A549 (cell line): ENCODE measurements at places on chromosomes 5 and 9.

DNA sequence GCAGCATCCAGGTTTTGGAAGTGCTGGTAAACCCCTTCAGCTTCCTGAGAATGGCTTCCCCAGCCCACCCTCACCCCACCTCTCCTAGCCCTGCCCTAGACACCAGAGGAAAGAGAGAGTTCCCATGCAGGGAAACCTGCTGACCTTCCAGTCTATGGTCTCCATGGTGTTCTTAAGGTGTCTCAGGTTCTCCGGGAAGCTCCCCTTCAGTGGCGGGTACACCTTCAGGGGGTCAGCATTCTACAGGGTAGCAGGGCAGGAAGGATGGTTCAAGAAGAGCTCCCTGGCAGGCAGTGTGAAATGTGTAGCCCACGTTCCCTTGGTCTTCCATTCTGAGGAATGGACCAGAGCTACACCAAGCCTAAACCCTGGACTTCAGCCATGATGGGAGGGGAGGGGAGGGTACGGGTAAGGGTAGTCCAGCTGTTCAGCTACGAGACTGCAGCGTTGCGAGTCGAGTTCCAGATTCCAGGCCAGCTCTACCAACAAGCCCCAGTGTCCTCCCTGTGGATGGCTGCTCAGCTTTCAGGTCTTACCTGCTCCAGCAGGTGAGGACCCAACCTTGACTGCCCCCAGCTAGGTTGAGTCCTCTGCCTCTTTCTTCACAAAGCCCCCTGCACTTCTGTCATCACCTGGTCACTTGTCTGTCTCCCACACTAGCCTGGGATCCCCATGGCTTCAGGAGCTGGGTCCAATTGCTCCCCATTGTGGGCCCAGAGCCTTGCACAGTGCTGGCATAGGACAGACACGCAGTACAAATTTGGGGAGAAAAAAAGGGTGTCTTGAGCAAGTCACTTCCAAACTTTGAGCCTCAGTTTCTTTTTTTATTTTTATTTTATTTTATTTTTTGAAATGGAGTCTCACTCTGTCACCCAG is 7.5 kb downstream of the CD74 start:
- no peak for DNase-seq

DNA sequence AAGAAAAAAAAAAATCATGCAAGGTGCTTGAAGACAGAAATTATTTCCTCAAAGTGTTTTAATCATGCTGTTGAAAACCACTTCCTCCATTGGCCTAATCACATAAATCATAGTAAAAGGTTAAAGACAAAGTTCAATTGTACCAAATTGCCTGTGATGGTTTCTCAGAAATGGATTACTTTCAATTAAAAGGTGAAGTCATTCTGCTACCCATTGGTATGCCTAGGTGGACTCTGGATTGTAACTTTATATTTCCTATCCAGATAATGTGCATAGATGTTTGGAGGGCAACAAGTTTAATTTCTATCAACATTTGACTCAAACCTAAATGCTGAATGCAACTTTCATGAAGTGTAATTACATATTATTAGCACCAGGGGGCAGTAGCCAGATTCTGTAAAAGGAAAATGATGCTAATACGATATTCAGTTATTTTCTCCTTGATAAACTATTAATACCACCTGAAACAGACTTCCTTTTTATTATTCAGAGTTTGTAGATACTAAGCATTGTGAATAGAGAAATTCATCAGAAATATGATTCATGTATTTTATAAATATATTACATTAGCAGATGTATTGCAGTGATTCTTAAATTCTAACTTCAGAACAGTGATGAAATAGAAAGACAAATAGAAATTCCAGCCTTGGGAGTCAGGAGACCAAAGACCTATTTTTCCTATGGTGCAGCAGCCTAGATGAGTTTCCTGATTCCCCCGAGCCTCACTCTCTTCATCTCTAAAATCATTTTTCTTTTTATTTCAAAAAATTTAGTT is 148.2 kb downstream of the CAAP1 start:
- DNase-seq: peak; percentile 45

DNA sequence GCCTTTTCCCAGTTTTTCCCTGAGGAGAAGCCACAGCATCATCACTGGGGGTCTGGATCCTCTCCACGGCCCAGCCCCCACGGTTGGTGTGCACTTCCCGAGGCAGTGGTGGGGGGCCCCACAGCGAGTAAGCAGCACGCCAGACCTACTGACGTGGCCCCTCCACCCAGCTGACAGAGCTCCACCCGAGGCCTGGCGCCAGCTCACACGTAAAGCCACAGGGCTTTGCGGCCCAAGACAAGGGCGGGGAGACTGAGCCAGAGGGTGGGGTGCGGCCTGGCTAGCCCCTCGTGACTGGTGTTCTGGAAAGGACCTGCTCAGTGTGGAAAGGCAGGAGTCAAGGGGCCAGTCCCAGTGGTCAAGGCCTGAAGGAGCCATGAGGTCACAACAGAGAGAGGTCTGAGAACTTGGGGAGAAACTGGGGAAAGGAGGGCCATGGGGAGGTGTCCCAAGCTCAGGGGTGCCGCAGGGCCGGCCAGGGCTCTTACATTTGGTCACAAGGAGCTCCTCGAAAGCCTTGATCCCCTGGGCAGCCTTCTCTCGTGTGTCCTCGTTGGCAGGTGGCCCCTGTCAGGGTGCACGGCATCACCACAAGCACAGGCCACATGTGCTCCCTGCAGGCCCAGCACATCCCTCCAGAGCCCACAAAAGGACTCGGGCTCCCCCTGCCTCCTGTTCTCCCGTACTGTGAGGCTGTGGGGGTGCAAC is 5.5 kb downstream of the SNAPC4 start:
- no peak for DNase-seq

DNA sequence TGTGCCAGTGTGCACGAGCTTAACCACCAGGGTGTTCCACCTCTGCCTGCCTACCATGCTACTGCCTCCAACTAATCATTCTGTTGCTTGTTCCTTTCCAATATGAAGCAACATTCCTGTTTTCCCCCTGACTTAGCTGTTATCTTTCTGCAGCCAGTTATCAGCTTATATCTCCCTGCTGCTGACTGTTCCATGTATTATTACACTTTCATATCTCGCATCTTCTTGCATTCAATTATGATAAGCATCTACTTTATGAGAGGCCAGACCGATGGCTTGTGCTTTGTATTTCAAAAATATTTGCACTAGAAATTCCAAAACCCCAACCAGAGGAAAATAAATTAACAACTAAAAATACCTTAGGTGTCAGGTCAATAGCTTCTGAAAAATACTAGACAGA is 394.0 kb upstream of the BRINP1 start:
- no peak for DNase-seq
